Ascending aorta (tissue), 2 donors: ENCODE measurements at places on chromosomes 7 and 10.

DNA sequence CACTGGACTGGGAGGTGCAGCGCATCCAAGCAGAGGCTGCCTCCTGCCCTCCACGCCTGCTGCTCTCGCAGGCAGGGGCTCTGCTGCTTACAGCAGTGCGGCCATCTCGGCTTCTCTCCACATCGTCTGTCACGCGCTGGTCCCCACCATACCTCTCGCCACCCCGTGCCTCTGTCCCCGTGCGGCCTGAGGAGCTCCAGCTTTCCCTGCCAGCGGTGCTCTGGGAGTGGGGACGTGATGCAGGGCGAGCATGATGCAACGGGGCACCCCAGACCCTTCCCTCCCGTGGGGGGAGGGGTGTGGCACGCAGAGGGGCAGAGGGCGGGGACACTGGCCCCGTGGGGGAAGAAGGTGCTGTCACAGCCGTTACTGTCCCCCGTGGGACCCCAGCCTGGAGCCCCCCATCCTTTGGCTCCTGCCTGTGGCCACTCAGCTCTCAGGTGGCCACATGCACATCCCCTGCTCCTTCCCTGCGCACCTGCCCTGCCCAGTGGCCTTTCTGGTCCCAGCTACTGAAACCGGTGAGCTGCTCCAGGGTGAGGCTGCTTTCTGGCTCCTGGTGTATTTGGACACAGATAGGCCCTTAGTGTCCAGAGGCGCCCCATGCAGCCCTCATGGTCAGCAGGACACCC lies 9.0 kb downstream of the GET4 start:
- peaks cover 33% of the 10 kb centered on the region for H3K36me3 ChIP-seq
- no peak for DNase-seq
- no peaks in the 10 kb centered on the region for H3K27me3 ChIP-seq
- no peak overlapping the region for H3K27ac ChIP-seq

GRCh38 chr7:5348134-5349004 lies 65.6 kb downstream of the SLC29A4 start:
- peaks cover 89% of the 10 kb centered on the region for H3K36me3 ChIP-seq
- no peaks in the 10 kb centered on the region for H3K27me3 ChIP-seq
- H3K27ac ChIP-seq = peak overlapping the region; percentile 21
- H3K4me3 ChIP-seq = no peak overlapping the region

DNA sequence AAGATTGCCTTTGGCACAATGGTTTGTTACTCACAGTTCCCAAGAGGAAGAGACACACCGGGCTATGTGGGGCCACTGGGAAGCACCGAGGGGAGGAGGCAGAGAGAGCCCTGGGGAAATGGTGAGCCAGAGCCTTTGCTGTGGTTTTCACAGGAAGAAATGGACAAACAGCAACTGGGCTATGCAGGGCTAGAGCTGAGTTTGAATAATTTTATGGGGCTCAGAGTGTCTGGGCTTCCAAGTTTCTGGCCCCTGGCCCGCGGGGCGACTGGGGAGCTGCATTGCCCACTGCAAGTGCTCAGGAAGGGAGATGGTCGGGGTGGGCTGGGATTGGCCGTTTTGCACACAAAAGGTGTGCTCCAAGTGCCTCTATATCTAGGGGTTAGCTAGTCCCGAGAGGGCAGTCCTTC lies 92.6 kb downstream of the CHST15 start:
- no peaks in the 10 kb centered on the region for H3K4me1 ChIP-seq
- H3K27ac ChIP-seq = no peak overlapping the region
- no peaks in the 10 kb centered on the region for H3K27me3 ChIP-seq
- no peak for DNase-seq
- H3K36me3 ChIP-seq = no peaks in the 10 kb centered on the region

- no peaks in the 10 kb centered on the region for H3K27me3 ChIP-seq
- H3K36me3 ChIP-seq = no peaks in the 10 kb centered on the region
- H3K4me1 ChIP-seq = peaks cover 7% of the 10 kb centered on the region
- no peak overlapping the region for H3K4me3 ChIP-seq
These were observed 52.5 kb upstream of the CAMK2B start for GRCh38 chr7:44377681-44378421.

- H3K36me3 ChIP-seq = no peaks in the 10 kb centered on the region
- H3K27ac ChIP-seq = no peak overlapping the region
- no peaks in the 10 kb centered on the region for H3K27me3 ChIP-seq
- no peaks in the 10 kb centered on the region for H3K4me1 ChIP-seq
- no peak for DNase-seq
These were observed 21.5 kb upstream of the PLEKHA1 start for GRCh38 chr10:122352817-122353525.

DNA sequence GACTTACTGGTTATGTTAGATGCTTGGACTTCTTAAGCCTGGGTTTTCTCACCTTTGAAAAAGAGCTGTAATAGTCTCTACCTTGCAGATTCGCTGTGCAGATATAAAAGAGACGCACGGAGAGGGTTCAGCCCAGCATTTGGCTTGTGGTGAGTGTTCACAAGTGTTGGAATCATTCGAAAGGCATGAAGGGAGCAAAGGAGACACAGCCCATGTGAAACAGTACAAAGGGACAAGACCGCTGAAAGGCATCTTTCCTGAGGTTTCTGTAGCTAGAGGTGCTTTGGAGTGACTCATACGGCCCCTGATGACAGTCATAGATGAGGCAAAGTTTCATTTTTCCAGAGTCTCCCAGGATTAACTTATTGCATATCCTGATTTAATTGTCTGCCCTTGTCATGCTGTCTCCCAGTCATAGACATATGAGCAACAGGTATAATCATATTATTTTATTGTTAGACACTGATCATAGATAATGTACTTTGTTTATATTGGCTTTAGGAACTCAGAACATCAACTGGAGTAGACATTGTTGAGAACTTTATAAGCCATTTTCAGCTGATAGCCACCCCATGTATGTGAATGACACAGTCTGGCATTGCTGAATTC lies 171.1 kb downstream of the ADRA2A start:
- no peak for DNase-seq
- H3K4me1 ChIP-seq = no peaks in the 10 kb centered on the region
- no peak overlapping the region for H3K4me3 ChIP-seq

DNA sequence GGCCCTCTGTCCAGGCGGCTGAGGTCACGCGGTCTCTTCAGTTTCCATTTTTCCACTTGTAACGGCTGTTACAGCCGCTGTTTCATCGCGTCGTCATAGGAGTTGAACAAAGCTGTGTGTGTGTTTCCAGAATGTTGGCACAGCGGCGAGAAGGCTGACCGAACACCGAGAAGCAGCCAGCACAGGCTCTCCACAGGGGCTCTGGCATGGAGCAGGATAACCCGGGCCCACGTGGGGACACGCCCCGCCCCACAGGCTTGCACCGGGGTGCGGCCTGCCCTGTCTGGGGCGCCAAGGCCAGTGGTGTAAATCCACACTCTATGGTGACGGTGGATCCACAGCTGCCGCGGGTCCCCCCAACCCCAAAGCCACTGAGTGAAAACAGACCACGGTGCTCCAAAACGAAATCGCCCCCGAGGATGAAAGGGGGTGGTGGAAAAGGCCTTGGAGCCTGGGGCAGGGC lies 448.2 kb downstream of the DNAJB6 start:
- DNase-seq = no peak
- no peaks in the 10 kb centered on the region for H3K36me3 ChIP-seq
- H3K27ac ChIP-seq = no peak overlapping the region
- H3K27me3 ChIP-seq = no peaks in the 10 kb centered on the region
- H3K4me1 ChIP-seq = no peaks in the 10 kb centered on the region

- no peak overlapping the region for H3K27ac ChIP-seq
- no peak for DNase-seq
- no peaks in the 10 kb centered on the region for H3K27me3 ChIP-seq
- H3K4me1 ChIP-seq = no peaks in the 10 kb centered on the region
These were observed 443.0 kb upstream of the MGMT start for GRCh38 chr10:129024046-129024445.
